ENCODE measurements at places on chromosomes 13 and 19.

DNA sequence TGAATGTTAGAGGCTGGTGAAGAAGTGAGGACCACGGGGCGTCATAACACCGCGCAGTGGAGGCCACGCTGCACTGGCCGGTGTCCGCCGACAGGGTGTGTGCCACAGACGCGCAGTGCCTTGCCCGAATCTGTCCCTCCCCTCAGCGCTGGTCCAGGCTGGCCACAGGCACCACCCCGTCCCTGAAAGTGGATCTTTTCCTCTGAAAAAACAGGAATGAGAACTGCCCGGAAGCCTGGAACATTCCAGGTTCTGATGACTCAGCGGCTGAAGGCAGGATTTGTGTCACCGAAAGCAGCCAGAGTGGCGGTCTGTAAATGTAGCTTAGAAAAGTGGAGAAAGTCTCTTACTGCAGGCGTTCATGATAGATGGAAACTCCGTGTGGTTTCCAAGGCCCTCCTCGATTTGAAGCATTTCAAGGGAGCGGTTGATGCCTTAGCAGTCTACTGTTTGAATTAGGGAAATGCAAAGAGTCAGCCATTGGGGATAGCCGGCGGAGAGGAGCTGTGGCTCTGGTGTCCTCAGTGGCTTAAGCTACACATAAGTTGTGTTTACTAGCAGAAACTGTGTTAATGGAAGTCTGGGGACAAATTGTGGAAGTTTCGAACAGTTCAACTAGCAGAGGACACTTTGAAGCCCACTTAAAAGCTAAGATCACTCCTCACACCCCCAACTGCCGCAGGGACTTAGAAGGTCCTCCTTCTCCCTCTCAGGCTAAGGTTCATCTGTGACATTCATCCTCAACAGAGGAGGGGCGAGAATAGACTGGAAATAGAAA is 70.8 kb downstream of the NUFIP1 start:
- H3K36me3 ChIP-seq = no peaks in the 10 kb centered on the region
- peak overlapping the region; percentile 93 for H3K27ac ChIP-seq
- H3K4me1 ChIP-seq = peaks cover 14% of the 10 kb centered on the region
- H3K4me3 ChIP-seq = peak overlapping the region; percentile 53
- peak; percentile 94 for DNase-seq

- no peak for DNase-seq
- no peaks in the 10 kb centered on the region for H3K4me1 ChIP-seq
- no peaks in the 10 kb centered on the region for H3K27me3 ChIP-seq
- no peaks in the 10 kb centered on the region for H3K36me3 ChIP-seq
- no peak overlapping the region for H3K4me3 ChIP-seq
- H3K27ac ChIP-seq = no peak overlapping the region
These were observed 266.5 kb downstream of the NBEA start for GRCh38 chr13:35208587-35208986.

DNA sequence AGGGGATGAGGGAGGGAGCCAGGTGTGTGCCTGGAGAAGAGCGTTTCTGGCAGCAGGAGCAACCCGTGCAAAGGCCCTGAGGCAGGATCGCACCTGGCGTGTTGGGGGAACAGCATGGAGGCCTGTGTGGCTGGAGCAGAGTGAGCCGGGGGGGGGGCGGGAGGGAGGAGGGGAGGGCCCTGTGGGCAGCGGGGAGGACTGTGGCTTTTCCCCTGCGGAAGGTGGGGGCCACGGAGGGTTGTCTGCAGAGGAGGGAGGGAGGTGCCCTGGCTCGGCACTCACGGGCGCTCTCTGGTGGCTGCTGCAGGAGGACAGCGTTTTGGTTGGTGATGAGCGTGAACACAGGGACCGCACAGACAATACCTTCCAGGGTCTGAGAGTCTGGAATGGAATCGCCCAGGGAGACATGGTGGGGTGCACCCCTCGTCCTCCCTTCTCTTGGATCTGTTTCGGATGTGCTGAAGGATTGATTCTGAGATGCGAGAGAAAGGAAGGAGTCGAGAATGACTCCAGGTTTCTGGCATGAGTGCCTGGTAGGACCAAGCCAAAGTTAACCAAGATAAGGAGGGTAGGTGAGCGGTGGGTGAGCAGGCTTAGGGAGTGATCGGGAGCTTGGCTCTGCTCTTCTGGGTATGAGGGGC is 6.5 kb downstream of the RAB11B start:
- peaks cover 4% of the 10 kb centered on the region for H3K4me1 ChIP-seq
- H3K27ac ChIP-seq = no peak overlapping the region
- peak; percentile 86 for DNase-seq
- no peak overlapping the region for H3K4me3 ChIP-seq

DNA sequence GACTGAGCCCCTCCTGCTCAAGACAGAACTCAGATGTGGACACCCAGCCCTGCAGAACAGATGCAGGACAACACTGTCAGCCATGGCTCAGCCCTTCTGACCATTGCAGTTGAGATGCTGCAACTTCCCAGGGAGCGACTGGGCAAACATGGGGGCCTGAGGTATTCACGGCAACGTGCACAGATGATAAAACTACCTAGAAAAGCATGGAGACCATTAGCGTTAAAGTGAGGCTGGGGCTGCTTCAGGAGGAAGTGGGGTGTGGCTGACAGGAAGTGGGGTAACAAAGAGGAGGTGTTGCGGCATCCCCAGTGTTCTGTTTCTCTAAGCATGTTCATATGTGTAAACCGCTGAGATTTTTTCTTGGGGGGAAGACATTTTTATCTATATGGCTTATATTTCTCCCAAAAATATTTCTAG is 1.3 kb upstream of the SIGLEC9 start:
- no peaks in the 10 kb centered on the region for H3K27me3 ChIP-seq
- no peak for DNase-seq
- H3K27ac ChIP-seq = no peak overlapping the region
- no peaks in the 10 kb centered on the region for H3K36me3 ChIP-seq

DNA sequence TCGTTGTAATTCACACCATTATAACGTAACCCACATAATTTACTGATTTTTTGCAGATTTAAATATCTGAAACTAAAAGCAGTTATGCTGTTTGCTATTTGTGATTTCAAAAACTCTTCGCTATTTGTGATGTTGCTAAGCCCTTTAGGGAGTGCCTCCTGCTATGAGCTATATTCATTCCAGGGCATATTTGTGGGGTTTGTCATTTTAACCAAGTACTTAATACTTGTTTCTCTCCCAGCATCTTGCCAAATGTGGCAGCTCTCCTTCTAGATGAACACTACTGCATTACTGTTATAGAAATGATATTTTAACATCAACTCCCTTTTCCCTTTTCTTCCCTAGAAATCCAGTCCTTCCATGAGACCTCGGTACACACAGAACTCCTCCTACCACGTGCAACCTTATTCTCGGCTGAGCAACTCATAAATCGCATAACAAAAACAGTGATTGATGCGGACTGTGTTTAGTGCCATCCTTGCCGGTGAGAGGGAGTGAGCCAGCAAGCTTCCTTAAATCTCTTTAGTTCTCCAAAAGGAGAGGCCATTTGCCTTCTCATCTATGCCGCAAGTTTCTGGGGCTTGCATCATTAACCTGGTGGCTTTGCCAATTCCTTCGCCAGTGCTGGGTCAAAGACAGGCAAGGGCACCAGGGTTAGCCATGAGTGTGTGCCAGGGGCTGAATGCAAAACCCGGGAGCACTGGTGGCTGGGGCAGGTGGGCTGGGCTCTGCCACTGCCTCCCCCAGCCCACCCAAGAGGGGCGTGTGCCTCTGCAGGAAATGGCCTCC is 33.4 kb downstream of the RFX2 start:
- H3K4me3 ChIP-seq = no peak overlapping the region
- no peak overlapping the region for H3K27ac ChIP-seq
- H3K27me3 ChIP-seq = no peaks in the 10 kb centered on the region
- DNase-seq = no peak

DNA sequence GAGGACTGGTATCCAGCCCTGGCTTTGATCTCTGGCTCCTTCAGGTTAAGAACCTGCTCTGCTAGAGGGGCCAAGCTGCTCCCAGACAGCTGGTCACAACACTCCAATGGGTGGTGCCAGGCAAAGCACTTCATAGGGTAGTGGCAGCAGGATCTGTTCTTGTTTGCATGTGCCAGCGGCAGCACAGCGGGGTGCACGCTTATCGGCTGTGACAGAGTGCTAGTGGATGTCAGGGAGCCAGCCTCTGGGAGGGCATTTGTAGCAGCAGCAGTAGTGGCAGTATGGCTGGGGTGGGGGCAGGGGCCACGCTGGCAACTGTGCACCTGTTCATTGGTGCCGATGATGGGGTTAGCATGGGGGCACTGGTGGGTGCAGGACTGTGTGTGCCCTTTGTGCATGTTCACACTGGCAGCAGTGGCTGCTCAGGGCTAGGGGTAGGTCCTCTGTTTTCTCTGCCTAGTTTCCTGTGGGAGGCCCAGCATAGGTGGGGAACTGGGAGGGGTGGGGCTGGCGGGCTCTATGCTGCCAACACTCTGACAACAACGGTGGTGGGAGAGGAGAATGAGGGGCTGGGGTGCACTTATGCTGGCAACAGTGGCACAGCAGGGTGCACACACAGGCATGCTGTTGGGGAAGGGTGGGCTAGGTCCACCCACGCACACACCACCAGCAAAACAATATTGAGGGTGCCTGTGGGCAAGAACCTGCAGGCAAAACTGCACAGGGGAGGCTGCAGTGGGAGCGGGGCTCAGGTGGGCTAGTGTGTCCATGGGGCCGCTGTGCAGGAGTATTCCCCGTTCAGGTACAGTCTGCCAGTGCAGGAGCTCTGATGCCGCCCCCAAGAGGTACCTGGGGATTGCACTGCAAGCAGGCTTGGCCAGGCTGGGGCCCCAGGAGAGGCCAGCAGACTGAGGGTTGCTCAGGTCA is 19.3 kb downstream of the AP1M1 start:
- H3K36me3 ChIP-seq = peaks cover 16% of the 10 kb centered on the region
- H3K27me3 ChIP-seq = no peaks in the 10 kb centered on the region
- no peak overlapping the region for H3K27ac ChIP-seq

GRCh38 chr19:53047379-53047778 is 2.8 kb downstream of the ERVV-2 start:
- H3K36me3 ChIP-seq = peaks cover 7% of the 10 kb centered on the region
- DNase-seq = no peak
- no peak overlapping the region for H3K4me3 ChIP-seq
- no peaks in the 10 kb centered on the region for H3K27me3 ChIP-seq

DNA sequence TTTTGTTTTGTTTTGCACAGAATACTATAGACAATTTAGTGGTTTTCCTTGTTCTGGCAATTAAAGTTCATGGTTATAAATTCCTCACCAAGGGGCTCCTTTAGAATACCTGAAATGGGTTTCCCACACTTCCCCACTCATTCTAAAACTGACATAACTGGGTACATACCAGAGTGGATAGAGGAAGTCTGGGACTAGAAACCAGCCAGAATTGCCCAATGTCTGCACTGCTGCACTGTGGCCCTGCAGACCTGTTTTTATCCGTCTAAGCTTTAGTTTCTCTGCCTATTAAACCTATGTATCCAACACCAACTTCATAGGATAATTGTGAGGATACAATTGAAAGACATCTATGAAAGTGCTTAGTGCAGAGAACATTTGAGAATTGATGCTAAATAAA is 498.6 kb downstream of the KCTD12 start:
- H3K4me1 ChIP-seq = peaks cover 12% of the 10 kb centered on the region
- no peak overlapping the region for H3K4me3 ChIP-seq
- no peak overlapping the region for H3K27ac ChIP-seq
- no peaks in the 10 kb centered on the region for H3K27me3 ChIP-seq

GRCh38 chr13:68063181-68063580 is 833.0 kb upstream of the PCDH9 start:
- no peak for DNase-seq
- H3K4me3 ChIP-seq = no peak overlapping the region
- H3K27ac ChIP-seq = no peak overlapping the region
- no peaks in the 10 kb centered on the region for H3K36me3 ChIP-seq
- H3K27me3 ChIP-seq = no peaks in the 10 kb centered on the region

DNA sequence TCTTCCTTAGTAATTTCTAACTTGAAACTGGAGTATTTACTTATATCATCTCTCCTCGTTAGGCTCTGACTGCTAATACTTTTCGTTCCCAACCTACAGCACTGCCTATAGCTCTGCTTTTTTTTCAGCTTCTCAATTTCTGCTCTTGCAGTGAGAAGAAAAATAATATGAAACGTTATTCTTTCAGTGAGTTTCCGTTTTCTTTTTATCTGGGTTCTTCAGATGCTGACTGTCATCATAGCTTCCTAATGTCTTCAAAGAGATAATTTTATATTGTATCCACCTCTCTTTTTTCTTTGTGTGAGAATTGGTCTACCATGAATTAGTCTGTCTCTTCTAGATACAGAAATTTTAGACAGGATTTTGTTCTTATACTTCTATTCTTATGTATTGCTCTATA is 454.9 kb downstream of the LMO7 start:
- H3K27ac ChIP-seq = no peak overlapping the region
- no peaks in the 10 kb centered on the region for H3K36me3 ChIP-seq
- DNase-seq = no peak
- H3K4me1 ChIP-seq = no peaks in the 10 kb centered on the region
- H3K27me3 ChIP-seq = no peaks in the 10 kb centered on the region

GRCh38 chr13:92097337-92097903 is 699.0 kb downstream of the GPC5 start:
- no peaks in the 10 kb centered on the region for H3K27me3 ChIP-seq
- H3K27ac ChIP-seq = no peak overlapping the region
- DNase-seq = no peak
- H3K4me3 ChIP-seq = no peak overlapping the region
- H3K4me1 ChIP-seq = no peaks in the 10 kb centered on the region

- H3K4me1 ChIP-seq = no peaks in the 10 kb centered on the region
- no peak overlapping the region for H3K27ac ChIP-seq
- H3K36me3 ChIP-seq = no peaks in the 10 kb centered on the region
- DNase-seq = no peak
These were observed 777.9 kb downstream of the DACH1 start for GRCh38 chr13:71089056-71089455.

Data from GM23338 (cell line).